ENCODE measurements at places on chromosomes 1 and 21.

DNA sequence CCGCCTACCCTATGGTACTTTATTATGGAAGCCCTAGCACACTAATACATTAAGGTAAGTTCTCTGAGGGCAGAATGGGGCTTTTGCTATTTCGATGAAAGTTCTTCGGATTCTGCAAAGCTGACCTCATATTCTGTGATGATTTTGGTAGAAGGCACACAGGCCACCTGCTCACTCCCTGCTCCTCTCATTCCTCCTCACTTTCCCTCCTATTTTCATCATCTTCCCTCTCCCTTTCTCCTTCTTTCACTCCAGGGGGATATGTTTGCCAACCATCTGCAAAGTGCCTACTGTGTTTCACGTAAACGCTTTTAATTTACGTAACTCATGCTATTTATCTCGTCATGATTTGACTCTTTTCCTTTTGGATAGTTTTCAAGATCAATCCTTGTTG, 45.0 kb upstream of the ETS2 start:
- no peak for DNase-seq

DNA sequence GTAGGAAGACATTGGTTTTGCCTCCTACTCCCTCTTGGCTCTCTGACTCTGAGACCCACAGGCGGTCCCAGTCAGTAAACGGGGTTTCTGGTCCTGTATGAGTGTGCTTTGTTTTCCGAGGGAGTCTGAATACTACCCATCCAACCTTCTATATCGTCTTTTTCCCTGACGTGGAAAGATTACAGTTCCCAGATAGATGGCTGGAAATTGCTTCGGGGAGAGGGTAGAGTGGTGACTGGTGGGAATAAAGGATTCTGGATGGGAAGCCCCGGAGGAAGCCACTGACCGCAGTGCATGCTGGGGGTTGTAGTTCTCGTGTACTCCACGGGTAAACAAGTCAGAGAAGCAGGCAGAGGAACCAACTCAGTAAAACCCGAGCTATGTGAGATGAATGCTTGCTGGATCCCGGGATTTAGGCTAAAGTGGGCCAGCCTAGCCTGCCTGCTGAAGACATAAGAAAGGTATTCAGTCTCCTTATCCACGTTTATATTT, 66.2 kb upstream of the IRF2BP2 start:
- no peak for DNase-seq

- DNase-seq = no peak
Measured at GRCh38 chr1:233782937-233783586, 121.4 kb upstream of the SLC35F3 start.

- no peak for DNase-seq
Measured at GRCh38 chr1:73500154-73500553, 697.8 kb downstream of the LRRIQ3 start.

GRCh38 chr1:4931486-4931885, 277.1 kb downstream of the AJAP1 start:
- no peak for DNase-seq

Data from NCI-H187 treated with DMSO at 0.1 percent for 48 hours (cell line).